Natural killer cell treated with Interleukin-12 subunit alpha and Interleukin-12 subunit beta and Interleukin-15 and Interleukin-18, amount 100 ng/mL, for 72 hours (primary cell): ENCODE measurements at places on chromosomes 16 and 17.

DNA sequence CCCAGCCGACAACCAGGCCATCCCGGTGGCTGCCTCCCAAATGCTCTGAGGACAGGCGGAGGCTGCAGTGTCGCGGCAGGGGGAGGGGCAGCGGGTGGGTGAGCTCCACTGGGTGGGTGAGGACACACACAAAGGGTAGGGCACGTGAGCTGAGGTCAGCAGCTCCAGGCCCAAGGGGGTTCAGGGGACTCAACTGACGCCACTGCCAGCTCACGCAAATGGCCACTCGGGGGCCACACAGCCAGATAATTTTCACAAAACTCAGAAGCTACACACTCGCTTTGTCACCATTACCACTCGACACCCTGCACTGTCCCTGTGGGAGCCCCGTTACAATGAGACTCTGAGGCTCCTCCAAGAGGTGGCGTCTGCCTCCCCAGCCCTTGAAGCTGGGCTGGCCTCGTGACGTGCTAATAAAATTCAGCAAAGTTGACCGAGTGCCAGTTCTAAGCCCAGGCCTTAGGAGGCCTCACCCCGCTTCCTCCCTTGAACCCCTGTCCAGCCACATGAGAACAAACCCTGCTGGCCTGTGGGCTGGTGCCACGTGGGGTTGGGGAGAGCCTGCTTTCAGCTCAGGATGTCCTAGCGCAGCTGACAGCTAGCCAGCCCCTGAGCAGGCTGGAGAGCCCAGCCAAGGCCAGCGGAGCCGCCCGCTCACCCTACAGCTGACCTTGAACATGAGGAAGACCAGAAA is 56.9 kb downstream of the RMI2 start:
- DNase-seq, result peak; percentile 58

- DNase-seq, result no peak
Observed at GRCh38 chr17:21524211-21524591, 148.0 kb downstream of the KCNJ12 start.

DNA sequence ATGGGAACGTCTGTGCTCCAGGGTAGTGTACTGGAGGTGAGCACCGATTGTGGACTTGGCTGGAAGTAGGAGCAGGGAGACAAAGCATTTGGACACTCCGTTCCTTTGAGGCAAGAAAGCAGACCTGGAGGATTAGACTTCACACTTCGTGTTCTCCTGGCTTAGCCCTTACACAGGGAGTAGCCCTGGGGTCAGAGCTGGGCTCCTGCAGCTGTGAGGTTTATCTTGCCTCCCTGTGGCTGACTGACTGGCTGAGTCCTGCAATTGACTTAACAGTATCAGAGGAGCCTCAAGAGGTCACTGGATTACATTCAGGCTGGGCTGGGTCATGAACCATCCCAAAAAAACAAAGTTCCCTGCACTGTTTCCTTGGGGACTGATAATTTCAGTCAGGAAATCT is 37.1 kb downstream of the MPRIP start:
- DNase-seq, result no peak

DNA sequence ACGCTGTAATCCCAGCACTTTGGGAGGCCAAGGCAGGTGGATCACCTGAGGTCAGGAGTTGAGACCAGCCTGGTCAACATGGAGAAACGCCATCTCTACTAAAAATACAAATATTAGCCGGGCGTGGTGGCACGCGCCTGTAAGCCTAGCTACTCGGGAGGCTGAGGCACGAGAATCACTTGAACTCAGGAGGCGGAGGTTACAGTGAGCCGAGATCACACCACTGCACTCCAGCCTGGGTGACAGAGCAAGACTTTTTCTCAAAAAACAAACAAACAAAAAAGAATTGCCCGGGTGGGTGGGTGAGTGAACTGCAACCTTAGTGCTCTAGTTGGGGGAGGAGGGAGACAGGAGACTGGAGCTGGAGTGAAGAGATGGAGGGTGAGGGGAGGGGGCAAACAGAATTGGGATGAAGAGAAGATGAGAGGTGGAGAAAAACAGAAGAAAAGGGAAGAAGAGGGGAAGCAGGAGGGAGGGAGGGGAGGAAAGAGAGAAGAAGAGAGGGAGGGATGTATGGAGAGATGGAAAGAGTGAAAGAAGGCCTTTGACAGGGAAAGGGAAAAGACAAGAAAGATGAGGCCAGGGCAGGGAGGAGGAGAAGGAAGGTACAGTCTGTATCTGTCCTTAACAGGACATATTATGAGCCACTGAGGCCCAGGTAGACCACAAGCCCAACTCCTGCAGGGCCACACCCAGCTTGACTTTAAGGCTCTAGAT is 5.5 kb upstream of the SRCIN1 start:
- DNase-seq, result no peak

GRCh38 chr17:73309727-73310596 is 1.8 kb downstream of the CDC42EP4 start:
- no peak for DNase-seq

DNA sequence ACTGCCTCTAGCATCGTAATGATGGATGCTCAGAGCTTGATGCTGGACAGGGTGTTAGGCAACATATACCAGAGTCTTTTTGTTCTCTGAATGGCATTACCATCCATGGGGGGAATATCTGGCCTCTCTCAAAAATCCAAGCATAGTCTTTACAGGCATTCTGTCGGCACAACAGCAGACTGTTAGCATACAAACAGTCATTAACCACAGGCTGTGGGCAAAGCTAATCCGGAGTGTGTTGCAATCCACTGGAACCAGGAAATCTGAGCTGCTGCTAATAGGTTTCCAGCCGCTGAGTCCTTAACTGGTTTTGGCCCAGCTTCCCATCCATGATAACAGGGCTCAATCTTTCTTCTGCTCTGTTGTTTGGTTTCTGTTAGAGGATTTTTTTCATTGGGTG is 371.9 kb downstream of the HS3ST3B1 start:
- DNase-seq, result no peak

GRCh38 chr16:64307431-64307830 is 814.4 kb downstream of the CDH11 start:
- DNase-seq, result no peak

DNA sequence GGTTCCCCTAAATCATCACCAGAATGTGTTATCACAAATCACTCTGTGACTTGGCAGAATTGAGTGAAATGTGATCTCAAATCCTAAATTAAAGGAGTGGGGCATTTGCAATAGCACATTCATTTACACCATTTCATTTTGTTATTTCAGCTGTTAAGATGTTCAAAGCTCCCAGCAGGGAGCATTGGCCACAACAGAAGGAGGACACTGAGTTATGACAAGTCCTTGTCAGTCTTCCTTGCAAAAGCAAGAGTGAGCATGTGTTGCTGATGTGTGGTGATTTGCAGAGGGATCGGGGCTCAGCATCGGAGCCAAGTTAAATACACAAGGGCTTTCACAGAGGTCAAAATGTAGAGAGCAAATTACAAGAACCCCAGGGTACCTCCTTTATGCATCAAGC is 372.2 kb upstream of the CDH5 start:
- DNase-seq, result no peak

GRCh38 chr17:53640808-53641207 is 181.9 kb upstream of the KIF2B start:
- no peak for DNase-seq

DNA sequence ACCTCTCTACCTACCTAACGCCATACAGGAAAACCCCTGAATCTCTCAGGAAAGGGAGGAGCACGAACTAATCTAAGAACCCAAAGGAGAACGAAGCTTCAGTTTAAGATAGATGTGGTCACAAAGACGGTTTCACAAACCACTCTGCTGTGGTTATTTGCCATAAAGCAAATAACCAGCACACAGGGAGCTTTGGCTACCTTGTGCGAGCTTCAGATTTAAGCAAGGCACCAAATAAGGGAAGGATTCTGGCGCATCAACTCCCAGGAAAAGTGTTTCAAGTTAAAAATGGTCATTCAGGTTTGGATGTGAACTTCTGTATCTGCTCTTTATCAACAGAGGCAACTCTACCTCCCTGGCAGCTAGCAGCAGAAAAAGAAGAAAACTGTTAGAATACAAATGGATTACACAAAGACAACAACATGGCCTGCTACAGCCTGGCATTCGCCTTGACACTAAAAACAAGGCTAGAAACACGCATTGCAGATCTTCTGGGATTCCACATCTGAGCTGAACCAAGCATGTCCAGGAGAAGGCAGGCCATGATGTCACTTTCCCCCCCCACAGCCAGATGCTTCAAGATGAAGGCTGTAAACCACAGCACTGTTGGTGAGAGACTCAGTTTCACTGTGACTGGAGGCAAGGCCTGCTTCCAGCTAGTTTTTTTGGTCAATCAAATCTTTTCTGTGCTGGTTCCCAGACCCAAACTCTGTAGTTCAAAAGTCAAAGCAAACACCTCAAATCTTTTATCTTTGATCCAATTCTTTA is 43.6 kb downstream of the SMG6 start:
- peak; percentile 89 for DNase-seq

DNA sequence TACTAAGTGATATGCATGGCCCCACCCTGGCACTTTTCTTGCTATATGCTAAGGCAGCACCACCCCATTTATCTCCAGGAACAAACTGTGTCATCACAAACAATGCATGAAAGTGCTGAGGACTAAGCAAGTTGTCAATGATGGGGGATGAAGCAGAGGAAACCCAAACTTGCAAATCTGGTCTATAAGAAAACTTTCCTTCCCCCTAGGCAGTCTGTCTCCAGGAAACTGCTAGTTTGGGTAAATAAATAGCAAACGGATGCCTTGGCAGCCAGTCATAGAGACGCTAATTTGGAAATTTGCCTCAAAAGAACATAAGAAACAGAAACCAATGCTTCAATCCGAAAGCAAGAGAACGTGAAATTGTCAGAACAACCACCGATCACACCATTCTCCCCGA is 5.6 kb upstream of the HSBP1 start:
- no peak for DNase-seq

DNA sequence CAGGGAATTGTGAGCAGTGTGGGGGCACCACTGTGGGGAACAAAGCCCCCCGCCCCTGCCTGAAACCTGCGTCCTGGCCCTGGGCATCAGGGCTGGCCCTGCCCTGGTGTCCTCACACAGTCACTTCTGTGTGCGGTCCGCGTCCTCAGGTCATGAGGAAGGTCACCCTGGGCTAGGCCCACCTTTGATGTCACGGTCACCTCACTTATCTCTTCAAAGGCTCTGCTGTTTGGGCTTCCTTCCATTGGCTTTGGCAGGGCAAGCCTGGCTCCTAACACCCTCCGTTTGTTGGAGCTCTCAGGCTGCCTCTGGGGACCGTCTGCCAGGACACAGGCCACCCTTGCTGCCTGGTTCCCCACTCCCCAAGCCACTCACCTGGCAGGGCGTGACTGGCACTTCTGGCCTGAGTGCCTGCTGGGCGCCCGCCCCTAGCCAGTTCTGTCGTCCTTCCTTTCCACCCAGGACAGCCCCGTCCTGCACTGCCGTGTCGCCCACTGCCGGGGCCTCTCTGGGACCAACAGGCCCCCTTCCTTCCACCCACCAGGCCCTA is 8.8 kb downstream of the CENPX start:
- DNase-seq, result no peak

GRCh38 chr17:55363033-55363432 is 58.6 kb downstream of the MMD start:
- DNase-seq, result no peak

- no peak for DNase-seq
Observed at GRCh38 chr16:48459167-48459566, 74.0 kb upstream of the SIAH1 start.

- DNase-seq, result no peak
Observed at GRCh38 chr16:25079637-25080378, 31.7 kb upstream of the LCMT1 start.

GRCh38 chr17:8922451-8922850 is 43.1 kb downstream of the PIK3R5 start:
- no peak for DNase-seq

GRCh38 chr17:81312624-81313325 is 17.7 kb upstream of the SLC38A10 start:
- no peak for DNase-seq

- no peak for DNase-seq
Observed at GRCh38 chr17:42317266-42317845, 29.1 kb downstream of the STAT5A start.

DNA sequence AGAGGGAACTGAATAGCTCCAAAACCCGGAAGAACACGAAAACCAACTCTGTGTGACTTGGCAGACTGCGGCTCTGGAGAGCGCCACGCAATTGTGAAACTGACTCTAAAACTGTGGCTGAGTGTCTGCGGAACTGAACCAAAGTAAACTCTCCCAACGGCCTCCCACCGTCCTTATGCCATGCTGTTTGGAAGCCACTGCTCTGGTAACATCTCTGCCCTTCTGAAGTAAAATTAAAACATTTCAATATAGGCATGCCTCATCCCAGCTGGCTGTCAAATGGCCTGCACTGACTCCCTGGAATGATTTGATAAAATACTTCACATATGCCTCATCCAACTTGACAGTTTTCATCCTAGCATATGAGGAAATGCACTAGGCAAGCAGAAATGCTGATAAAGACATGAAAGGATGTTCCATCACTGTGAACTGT is 70.2 kb downstream of the PARN start:
- no peak for DNase-seq

DNA sequence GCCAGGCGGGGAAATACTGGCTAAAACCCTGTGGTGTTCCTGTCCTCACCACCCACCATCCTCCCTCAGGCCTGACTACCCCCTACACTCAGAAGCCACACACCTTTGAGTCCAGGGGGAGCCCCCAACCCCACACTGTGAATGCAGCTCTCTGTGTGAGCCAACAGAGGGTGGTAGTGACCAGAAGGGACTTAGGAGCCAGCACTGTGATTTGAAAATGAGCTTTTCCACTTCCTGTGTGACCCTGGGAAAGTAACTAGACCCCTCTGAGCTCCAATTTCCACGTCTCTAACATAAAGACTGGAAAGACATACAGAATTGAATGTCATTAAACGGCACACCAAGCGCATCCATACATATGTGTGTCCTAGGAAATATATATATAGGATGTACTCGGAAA is 58.7 kb downstream of the SDK2 start:
- DNase-seq, result no peak

DNA sequence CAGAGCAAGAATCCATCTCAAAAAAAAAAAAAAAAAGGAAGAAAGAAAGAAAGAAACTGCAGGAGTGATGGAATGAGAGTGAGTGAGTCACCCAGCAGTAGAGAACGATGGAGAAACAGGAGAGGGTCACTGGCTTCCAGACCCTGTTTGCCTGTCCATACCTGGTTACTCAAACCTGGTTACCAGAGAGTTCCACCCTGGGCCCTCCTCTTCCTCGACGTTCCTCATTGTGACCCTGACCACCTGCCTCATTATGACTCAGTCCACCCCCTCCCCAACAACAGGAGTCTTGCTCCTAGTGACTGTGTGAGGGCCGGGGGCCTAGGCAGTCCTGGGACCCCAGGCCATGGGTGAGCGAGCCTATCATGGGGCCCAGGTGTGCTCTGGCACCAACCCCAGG is at the start of gene SPEM3:
Gene SPEM3, plus strand, starts transcription at position 301 of the 400 bp plus-strand sequence. Its CDS starts 46 bp downstream, at position 347.
- no peak for DNase-seq

DNA sequence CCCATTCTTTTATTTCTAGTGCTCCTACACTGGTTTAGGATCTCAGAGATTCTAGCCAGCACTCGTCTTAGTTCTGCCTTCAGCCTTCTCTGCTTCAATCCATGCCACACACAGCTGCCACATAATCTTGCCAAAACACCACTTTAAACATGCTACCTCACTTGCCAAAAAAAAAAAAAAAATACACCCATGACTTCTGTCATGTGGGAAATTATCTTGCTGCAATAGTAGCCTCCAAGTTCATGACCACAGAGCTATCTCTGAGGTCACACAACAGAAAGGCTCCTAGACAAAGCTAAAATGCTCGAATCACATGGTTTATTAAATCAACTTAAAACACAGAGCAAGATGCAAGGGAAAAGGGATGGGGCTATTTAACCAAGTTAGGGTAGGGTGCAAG is 18.1 kb downstream of the FZD2 start:
- DNase-seq, result no peak

GRCh38 chr16:79728048-79728922 is 127.7 kb upstream of the MAF start:
- DNase-seq, result no peak
